ENCODE measurements at places on chromosomes 3 and 15. TPM values are rescaled to one million over a fixed set of nuclear protein-coding genes. Genes with fewer than 3 reads are reported as not detected.

DNA sequence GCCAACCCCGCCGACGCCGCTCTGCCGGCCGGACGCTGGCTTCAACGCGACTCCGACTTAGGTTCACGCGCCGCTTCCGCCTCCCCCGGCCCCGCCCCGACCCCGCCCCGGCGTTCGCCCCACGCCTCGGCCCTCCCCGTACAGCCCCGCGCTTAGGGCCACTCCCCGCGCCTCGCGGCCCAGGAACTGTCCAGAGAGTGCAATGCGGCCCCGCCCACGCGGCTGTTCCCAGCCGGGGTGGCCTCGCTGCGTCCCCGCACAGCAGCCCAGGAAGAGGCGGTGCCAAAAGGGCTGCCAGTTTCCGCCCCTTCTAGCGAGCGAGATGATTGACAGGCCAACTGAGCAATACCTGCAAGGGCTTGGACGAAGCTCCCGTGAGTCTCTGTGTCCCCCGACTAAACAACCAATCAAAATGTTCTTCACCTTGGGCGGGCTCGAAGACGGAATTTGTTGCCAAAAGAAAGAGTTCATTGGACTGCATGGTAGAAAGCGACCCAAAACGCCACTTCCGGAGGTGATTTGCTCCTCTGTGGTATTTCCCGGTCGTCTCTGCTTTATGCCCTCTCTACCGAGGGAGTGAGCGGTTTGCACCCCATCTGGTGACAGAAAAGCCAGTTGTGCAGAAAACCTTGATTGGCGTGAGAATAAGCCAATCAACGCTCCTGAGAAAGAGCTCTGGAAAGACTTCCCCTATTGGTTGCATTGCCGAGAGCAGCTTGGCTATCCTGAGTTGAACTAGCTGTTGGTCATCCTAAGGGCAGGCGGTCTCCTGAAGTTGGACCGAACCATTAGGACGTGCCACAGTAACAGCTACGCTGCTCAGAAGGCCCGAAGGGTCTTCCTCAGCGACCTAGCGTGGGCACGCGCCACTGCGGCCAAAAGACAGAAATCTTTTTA is at the start of gene UBP1:
UBP1 (minus strand) TSS at position 78 of the 897 bp plus-strand sequence. CDS start 557 bp downstream, outside the sequence.
- no peaks in the 10 kb centered on the region for H3K36me3 ChIP-seq
- H3K27me3 ChIP-seq = no peaks in the 10 kb centered on the region
- H3K4me1 ChIP-seq = peaks cover 32% of the 10 kb centered on the region
- peak within 1 kb of the TSS; percentile 92 for H3K27ac ChIP-seq
- H3K4me3 ChIP-seq = peak within 1 kb of the TSS; percentile 92
- DNase-seq = peak; percentile 99

- no peaks in the 10 kb centered on the region for H3K27me3 ChIP-seq
- DNase-seq = no peak
- H3K4me1 ChIP-seq = peaks cover 17% of the 10 kb centered on the region
- no peak overlapping the region for H3K4me3 ChIP-seq
Observed at GRCh38 chr3:101072300-101072699, 79.1 kb upstream of the ABI3BP start.

DNA sequence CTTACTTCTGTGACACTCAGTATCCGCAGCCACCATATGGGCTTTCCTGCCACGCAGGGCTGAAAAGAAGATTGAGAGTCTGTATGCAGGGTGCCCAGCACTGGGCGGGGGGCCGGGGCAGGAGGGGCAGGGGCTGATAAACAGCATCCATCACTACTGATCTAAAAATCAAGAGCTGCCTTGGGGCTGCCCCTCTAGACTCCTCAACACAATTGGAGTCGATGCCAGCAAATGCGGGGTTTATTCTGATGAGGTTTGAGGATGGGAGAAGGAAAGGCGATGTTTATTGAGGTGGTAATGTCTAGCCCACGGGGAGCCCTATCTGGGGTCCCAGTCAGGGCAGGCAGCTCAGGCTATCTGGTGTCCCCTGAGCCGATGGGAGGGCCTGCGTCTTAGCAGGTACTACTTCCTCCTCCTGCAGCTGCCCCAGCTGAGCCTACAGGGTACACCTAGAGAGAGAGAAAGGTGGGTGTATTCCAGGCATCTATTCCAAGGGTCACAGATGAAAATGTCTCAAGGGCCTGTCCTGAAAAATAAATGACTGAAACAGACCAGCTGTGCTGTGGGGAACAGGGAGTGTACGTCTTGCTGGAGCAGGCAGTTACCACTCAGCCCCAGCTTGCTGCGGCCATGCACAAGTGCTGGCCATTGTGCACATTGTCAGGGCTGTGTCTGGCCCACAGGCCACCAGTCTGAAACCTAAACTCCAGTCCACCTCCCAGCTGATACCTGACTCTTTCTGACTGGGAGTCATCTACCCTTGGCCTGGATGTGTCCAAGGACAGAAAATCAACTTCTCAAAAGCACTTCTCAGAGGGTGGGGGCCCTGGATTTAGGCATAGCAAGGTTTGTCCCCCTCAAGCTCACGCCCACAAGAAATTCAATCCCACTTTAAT is 19.5 kb downstream of the ISG20 start:
- H3K27me3 ChIP-seq = no peaks in the 10 kb centered on the region
- peaks cover 39% of the 10 kb centered on the region for H3K4me1 ChIP-seq
- H3K4me3 ChIP-seq = no peak overlapping the region
- no peaks in the 10 kb centered on the region for H3K36me3 ChIP-seq
- DNase-seq = peak; percentile 61

DNA sequence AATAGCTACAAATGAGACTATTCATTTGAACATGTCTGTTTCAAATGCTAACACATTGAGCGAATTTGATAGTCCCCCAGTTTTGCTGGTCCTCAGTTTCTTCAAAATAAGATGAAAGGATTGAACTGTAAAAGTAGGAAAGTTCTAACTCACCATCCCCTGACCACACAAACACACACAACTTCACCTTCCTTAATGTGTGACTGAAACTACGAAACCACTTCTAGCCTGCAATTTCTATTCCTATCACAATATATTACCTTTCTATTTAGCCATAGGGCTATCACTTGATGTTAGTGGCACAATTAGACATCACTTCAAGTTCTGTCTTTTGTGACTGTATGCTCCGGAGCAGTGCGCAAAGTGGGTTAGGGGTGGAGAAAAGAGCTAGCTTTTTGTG is 14.9 kb downstream of the BTLA start:
- H3K4me3 ChIP-seq = no peak overlapping the region
- no peaks in the 10 kb centered on the region for H3K27me3 ChIP-seq
- H3K27ac ChIP-seq = no peak overlapping the region
- H3K4me1 ChIP-seq = no peaks in the 10 kb centered on the region
- no peaks in the 10 kb centered on the region for H3K36me3 ChIP-seq

GRCh38 chr3:8200996-8201395 is 300.6 kb upstream of the LMCD1 start:
- H3K27ac ChIP-seq = no peak overlapping the region
- no peaks in the 10 kb centered on the region for H3K36me3 ChIP-seq
- peaks cover 8% of the 10 kb centered on the region for H3K4me1 ChIP-seq
- DNase-seq = no peak
- H3K4me3 ChIP-seq = no peak overlapping the region
- H3K27me3 ChIP-seq = no peaks in the 10 kb centered on the region

DNA sequence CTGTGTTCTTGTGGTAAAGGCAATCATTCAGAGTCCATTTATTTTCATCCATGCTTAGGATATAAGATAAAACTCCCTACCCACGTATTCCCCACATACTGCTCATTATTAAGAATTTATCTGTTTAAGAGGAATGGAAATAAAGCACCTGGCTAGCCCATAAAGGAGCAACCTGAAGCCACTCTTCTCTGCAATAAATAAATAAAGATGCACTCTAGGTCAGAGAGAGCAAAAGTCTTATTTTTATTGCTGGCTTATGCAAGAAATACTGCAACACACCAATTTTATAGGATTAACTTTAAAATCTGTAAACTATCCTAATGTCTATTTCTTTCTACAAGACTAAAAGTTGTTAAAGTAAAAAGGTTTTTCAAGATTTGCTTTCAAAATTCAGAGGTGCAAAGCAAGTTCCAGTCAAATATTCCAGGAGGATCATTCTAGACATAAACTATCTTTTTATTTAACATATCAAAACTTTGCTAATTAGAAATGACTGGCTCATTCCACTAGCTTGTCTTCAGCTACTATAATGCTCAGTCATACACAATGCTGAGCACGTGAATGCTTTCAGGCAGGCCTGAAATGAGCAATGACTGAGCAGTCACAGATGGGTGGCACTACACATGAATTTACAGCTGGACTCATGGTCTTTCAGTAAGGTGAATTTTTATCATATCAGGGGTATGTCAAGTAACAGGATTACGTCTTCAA is 7.1 kb downstream of the TJP1 start:
- no peak overlapping the region for H3K27ac ChIP-seq
- H3K4me1 ChIP-seq = peaks cover 30% of the 10 kb centered on the region
- no peak overlapping the region for H3K4me3 ChIP-seq
- no peaks in the 10 kb centered on the region for H3K36me3 ChIP-seq
- DNase-seq = peak; percentile 62

DNA sequence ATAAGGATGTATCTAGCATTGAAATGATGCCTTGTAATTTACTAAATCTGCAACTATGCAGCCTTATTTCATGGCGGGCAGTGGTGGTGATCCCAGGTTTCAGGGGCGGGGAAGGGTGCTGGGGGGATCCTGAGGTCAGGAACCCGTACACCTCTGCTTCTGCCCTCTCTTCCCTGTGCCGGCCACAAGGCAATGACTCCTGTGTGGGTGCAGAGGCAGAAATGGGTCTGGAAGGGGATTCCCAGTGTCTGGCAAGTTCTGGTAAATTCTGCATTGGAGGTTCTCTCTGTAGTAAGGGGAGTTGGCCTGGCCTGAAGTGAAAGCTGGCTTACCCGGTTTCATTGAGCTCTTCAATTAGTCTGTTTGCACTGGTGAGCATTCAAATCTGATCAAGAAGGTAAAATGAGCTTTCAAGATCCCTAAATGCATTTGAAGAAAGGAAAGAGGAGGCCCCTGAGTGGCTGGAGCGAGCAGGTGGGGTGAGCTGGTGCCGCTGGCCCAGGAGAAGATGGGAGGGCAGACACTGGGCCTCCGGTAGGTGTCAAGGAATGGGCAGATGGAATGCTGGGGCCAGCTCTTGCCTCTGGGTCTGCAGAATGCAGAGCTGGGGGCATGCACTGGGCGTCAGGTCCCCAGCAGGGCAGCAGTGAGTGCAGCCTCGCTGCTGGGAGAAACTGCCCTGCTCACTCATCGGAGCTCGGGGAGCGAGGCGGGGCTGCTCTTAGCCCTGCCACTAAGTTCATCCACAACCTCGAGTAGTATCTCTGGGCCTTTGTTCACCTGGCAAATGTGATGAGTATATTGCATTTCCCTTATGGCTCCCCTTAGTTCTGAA is 13.7 kb downstream of the NRROS start:
- peak; percentile 58 for DNase-seq
- H3K36me3 ChIP-seq = no peaks in the 10 kb centered on the region
- H3K27ac ChIP-seq = no peak overlapping the region
- H3K4me1 ChIP-seq = peaks cover 18% of the 10 kb centered on the region
- no peak overlapping the region for H3K4me3 ChIP-seq

GRCh38 chr3:20240154-20240883 is 54.3 kb upstream of the SGO1 start:
- no peak overlapping the region for H3K27ac ChIP-seq
- no peak for DNase-seq
- H3K36me3 ChIP-seq = no peaks in the 10 kb centered on the region

- no peaks in the 10 kb centered on the region for H3K27me3 ChIP-seq
- no peak for DNase-seq
- no peaks in the 10 kb centered on the region for H3K4me1 ChIP-seq
- no peak overlapping the region for H3K4me3 ChIP-seq
- H3K27ac ChIP-seq = no peak overlapping the region
Observed at GRCh38 chr3:1026395-1026794, 66.4 kb upstream of the CNTN6 start.

- H3K4me3 ChIP-seq = no peak overlapping the region
- H3K27me3 ChIP-seq = no peaks in the 10 kb centered on the region
- no peak overlapping the region for H3K27ac ChIP-seq
- no peaks in the 10 kb centered on the region for H3K4me1 ChIP-seq
Observed at GRCh38 chr3:117811786-117812185, 1102.2 kb downstream of the TUSC7 start.

DNA sequence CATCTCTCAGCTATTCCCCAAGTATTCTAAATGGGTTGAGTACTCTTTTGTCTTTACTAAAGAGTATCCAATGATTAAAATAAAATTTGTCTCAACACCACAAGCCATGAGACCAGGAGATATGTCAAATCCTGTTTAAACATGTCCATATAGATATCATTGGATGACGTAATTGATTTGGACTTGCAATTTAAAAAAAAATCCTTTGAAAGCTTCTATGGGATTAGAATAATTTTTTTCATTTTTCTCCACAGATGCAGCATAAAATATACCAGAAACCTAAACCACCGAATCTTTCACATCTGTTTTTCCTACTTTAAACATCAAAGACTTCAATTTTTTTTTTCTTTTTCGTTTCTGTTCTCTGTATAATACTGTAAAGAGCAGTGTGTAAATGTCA is 1022.3 kb downstream of the EPHA3 start:
- H3K4me1 ChIP-seq = no peaks in the 10 kb centered on the region
- no peak overlapping the region for H3K27ac ChIP-seq
- no peaks in the 10 kb centered on the region for H3K27me3 ChIP-seq

DNA sequence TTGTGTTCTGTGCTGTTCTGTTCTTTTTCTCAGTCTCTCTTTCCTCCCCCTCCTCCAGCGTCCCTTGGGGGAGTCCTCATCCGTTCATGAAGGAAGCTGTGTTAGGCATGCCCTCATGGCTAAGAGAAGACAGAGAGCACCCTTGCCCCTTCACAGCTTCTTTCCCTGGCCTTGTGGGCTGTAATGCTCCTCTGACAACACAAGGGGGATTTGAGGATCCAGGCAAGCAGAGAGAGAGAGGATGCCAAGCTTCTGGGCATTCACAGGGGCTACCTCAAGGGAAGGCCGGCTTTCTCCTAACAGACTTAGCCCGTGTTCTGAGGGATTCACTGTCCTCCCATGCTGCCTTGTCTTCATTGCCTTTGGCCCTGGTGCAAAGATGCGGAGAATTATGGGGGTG is 389.5 kb downstream of the LRTM1 start:
- H3K4me1 ChIP-seq = no peaks in the 10 kb centered on the region
- DNase-seq = no peak
- no peaks in the 10 kb centered on the region for H3K36me3 ChIP-seq
- no peaks in the 10 kb centered on the region for H3K27me3 ChIP-seq
- no peak overlapping the region for H3K27ac ChIP-seq

GRCh38 chr3:15116032-15116669 is 17.2 kb upstream of the RBSN start:
- H3K27me3 ChIP-seq = peaks cover 8% of the 10 kb centered on the region
- no peaks in the 10 kb centered on the region for H3K36me3 ChIP-seq
- no peak overlapping the region for H3K27ac ChIP-seq
- DNase-seq = no peak
- no peak overlapping the region for H3K4me3 ChIP-seq

DNA sequence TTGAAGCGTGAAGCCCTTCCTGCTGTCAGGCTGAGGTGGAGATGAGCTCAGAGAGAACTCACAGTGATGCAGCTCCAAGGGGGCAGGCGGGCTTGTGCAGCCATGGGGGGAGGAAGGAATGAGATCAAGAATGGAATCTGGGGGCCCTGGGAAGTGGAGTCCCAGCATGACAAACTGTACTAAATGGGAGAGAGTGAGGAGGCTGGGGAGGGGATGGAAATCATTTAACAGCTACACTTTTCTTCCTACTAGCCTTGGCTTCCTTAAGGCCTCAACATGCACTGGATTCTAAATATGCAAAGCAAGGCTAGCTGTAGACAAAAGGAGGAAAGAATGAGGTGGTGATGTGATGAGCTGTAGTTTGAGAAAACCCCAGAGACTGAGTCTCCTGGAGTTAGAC is 133.9 kb downstream of the EEFSEC start:
- H3K27me3 ChIP-seq = no peaks in the 10 kb centered on the region
- H3K4me1 ChIP-seq = peaks cover 7% of the 10 kb centered on the region
- no peak for DNase-seq
- H3K4me3 ChIP-seq = no peak overlapping the region
- H3K36me3 ChIP-seq = no peaks in the 10 kb centered on the region

Gene TMEM212
- total RNA-seq = not detected

Gene MORC1
- not detected for total RNA-seq

Gene ZNF619
- 8.5 TPM for total RNA-seq

Gene KPNA4
- total RNA-seq = 40.9 TPM

Gene QTRT2
- total RNA-seq = 12.4 TPM

Gene PYDC2
- not detected for total RNA-seq

Gene UBL7
- total RNA-seq = 41.3 TPM
